ENCODE measurements at places on chromosomes 13 and 19.

- no peak for DNase-seq
Measured at GRCh38 chr19:50718255-50719118, 1.1 kb downstream of the SHANK1 start.

GRCh38 chr19:56141417-56141993, 418 bp downstream of the ZNF444 start:
- DNase-seq: no peak

GRCh38 chr13:26502826-26503225, 54.7 kb upstream of the WASF3 start:
- no peak for DNase-seq

- DNase-seq: no peak
Measured at GRCh38 chr19:4801085-4801619, 9.6 kb downstream of the FEM1A start.

GRCh38 chr13:43139211-43139610, 115.8 kb downstream of the DNAJC15 start:
- no peak for DNase-seq

GRCh38 chr13:54511366-54511765, 1482.8 kb downstream of the OLFM4 start:
- DNase-seq: no peak

DNA sequence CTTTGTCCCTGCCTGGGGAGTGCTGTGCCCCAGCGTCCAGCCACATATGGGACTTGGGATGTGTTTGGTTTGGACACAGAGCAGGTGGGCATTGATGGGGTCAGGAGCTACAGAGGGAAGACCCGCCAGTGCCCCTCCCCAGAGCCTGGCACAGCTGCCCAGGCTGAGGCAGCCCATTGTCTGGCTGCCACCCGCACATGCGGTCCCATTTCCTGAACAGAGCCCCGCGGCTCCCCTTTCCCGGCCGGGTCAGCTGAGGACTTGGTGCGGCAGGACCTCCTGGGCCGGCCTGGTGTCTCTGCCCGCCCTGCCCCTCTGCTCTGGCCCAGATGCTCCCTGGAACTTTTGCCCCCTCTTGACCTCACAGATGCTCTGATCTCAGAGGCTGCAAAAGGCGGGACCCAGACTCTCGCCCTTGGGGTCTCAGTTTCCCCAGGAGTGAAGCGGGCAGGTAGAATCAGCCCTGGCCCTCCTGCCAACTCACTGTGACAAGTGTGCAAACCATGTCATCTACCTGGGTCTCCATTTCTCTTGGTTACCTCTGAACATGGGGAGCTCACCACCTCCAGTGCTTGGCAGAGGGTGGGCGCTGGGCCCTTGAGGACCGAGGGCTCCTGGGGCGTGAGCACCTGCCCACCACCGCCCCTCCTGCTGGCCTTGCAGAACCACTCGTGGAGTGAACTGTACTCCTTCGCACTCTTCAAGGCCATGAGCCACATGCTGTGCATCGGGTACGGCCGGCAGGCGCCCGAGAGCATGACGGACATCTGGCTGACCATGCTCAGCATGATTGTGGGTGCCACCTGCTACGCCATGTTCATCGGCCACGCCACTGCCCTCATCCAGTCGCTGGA, 17.8 kb downstream of the HCN2 start:
- DNase-seq: no peak

GRCh38 chr13:109788372-109789111, 2.2 kb upstream of the IRS2 start:
- no peak for DNase-seq

DNA sequence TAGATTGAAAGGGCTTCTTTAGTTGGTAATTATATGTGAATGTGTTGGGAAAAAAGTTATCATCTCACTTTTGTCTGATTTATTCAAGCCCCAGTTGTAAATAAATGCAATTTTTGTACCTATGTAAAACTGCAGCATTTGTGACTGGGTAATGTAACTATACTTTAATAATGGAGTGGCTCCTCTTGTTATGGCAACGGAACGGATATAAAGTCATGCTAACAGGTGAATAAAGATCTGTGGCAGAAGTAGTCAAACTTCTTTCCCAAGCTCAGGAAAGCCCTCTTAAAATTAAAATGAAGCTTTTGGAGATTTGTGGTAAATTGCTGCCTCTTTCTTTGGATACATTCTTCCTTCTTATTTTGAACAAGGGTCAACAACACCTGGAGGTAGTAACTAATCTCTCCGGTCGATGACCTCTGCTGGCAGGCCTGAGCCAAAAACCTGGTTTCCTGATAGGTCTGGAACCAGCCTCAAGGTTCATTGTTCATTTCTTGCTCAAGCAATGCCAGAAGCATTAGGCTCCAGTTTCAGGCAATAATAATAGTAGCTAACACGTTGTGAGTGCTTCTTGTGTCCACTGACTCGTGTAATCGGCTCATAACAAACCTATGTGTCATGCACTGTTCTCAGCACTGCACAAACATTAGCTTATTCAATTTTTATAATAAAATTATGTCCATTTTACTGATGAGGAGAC, 313.4 kb upstream of the DACH1 start:
- no peak for DNase-seq

DNA sequence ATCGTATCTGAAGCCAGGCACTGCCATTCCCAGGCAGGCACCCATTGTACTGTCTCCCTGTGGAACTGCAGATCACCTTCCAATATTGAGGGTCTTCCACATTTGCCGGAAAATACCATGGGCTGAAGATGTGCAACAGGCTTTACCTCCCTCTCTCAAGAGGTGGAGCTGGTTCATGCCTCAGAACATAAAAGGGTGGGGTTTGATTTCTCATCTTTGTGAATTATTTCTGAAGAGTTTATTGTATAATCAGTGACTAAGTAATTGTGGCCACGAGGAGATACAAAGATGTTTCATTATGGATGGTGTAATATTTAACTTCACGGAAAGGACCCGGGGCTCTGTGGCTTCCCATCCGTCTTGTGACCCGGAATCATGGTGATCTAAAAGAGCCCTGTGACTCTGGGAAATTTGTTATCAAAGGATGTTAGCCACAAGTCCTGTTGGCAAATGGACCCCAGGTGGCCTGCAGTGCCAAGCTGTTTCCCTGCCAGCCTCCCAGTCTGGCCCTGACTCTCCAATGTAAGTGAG, 230.5 kb downstream of the LACC1 start:
- DNase-seq: no peak

- no peak for DNase-seq
Measured at GRCh38 chr13:87311165-87311564, 360.0 kb upstream of the SLITRK5 start.

GRCh38 chr13:51906581-51906980, 44.8 kb downstream of the CCDC70 start:
- DNase-seq: no peak

GRCh38 chr13:48094404-48094780, 512 bp downstream of the MED4 start:
- DNase-seq: no peak

- DNase-seq: no peak
Measured at GRCh38 chr13:73179650-73180274, 121.0 kb downstream of the KLF5 start.

DNA sequence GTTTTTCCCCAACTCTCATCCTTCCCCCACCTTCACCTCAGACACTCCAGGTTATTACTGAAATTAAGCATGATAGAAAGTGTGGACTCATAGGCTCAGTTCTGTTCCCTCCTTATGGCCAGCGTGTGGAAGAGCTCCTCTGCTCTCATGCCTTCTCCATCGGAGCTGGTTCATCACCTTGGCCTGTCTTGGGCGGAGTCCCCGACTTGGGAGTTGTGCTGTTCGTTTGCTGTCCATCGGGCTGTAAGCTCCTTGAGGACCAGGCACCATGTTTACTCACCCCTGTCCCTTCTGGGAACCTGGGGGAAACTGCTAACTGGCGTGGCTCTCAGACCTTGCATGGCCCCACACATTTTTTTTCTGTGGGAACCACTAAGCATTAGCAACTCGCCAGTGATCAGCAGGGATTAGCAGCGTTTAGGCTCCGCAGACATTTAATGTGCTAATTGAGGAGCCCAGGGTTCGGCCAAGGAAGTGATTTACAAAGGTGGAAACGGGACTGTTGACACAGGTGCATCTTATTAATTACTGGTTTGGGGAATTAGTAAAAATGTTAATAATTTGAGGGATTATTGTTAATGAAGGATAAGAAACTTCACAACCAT, 123.8 kb downstream of the TM9SF2 start:
- DNase-seq: no peak

- no peak for DNase-seq
Measured at GRCh38 chr13:74528734-74529513, 394.7 kb upstream of the KLF12 start.
